ENCODE measurements at places on chromosomes 1 and 21.

DNA sequence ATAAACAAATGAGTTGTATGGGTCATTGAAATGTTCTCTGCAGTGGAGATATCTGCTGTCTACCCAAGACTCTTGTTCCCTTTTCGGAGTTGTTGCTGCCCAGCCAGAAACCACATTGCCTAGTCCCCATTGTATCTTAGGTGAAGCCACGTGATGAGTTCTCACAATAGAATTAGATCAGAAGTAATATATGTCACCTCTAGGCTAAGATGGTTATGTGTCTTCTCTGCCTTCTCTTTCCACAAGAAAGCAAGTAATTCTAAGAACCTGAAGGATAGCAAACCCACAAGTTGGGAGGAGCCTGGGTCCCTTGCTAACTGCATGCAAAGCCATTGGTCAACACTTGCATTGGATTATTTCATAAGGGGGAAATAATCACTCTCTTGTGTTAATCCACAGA is 76.6 kb downstream of the ADCY10 start:
- no peak for DNase-seq

- no peak for DNase-seq
Measured at GRCh38 chr1:36119456-36119855, 5.6 kb downstream of the COL8A2 start.

DNA sequence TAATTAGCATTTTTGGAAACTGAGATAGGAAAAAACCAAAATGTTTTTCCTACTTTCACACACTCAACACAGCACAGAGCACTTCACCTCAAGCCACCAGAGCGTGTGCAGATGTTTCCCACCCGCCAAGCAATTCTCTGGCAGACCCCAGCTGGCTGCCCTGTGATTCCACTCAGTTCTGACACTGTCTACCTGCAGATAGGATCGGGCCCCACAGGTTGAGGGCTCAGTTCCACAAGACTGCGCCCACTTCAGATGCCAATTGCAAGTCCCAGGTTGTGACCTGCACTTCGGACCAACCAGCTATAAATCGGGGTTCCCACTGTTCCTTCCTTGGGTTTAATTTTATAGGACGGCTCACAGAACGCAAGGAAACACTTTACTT is 9.9 kb downstream of the KIAA1614 start:
- no peak for DNase-seq

DNA sequence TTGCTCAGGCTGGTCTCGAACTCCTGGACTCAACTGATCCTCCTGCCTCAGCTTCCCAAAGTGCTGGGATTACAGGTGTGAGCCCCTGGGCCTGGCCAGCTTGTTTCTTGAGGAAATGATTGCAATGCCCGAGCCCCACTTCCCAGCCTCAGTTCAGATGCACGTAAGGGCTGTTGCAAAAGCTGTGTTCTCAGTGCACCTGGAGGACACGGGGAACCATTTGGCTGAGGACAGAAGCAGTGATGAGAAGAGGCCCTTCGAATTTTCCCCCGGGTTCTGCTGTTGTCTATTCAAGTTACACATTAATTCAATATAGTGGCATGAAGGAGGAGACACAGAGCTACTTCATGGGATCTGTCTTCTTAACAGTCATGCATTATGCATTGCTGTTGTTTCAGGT is 78.8 kb upstream of the WDR26 start:
- DNase-seq = no peak

GRCh38 chr1:225814381-225814780 is 4.5 kb downstream of the EPHX1 start:
- DNase-seq = no peak

GRCh38 chr1:153880962-153881361 is 41.8 kb downstream of the GATAD2B start:
- peak; percentile 90 for DNase-seq

- no peak for DNase-seq
Measured at GRCh38 chr21:14239281-14239680, 23.3 kb downstream of the RBM11 start.

DNA sequence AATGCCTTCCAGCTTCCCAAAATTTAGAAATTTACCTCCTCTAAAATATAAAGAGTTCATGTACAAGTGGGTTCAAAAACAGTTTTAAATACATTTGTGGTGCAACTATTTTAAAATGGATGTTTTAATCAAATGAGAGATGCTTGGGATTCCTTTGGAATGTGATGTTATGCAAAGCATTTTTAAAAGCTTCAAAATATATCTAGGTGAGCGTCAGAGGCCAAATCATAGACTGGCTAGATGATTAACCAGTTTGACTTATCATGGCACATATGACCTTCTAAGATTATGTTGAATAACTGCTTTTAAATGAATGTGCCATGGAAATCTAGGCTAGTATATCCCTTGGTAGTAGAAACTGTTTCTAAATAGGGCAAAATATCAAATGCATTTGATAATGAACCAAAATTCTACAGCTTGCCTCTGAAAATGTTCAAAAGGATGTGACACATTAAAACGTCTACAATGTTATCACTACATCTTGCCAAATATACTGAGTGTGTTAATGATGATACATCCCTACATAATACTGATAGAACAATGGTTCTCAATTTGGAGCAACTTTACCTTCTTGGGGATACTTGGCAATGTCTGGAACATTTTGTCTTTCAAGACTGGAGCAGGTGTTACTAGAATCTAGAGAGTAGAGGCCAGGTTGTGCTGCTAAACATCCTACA is 650.9 kb upstream of the ADGRL2 start:
- no peak for DNase-seq

DNA sequence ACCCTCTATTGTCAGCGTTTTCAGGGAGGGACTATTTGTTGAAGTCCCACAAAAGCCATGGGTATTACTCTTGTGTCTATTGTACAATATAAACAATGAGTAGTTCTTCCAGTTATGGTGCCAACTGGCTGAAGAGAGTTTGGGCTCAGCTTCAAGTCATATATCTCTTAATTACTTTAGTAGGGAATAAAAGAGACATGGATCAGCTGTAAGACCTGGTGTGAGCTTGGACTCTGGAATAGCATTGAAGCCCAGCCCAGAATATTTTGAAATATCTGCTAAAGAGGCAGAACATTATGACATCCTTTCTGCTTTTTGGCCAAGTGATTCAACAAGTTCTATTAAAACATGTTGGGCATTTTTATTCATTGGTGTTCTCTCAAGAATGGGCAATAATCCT is 224.9 kb downstream of the BACH1 start:
- DNase-seq = no peak

GRCh38 chr1:245651093-245651492 is 496.3 kb downstream of the KIF26B start:
- DNase-seq = no peak

DNA sequence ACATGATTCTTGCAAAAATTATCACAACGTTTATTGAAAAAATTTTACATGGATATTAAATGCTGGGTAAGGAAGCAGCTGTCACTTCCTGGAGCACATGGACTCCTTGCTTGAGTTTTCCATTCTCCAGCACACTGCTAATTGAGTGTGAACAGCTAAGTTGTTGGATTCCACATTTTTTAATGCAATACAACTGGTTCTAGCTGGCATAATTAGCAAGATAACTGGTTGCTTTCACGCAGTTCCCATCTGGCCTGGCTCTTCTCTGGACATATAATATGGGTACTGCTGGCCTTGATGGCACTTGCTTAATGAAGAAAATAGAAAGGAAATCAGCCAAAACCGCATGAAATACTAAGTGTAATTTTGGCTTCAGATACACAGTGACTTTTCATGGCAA is 26.6 kb downstream of the RGS21 start:
- DNase-seq = no peak

DNA sequence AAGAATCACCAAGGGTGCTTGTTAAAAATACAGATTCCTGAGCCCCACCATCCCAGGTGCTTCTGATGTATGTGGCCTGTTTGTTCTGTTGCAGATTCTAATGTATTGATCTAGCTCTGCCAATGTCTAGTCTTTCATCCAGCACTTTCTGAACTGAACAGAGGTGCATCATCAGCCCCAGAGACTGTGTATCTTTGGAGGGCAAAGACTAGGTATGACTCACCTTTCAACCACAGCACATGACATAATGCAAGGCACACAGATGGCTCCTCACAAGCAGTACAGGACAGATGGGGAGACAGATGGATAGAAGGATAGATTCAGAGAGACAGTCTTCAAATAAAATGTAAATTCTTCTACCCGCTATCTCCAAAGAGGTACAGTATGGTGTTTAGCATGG is 32.3 kb downstream of the CD58 start:
- DNase-seq = peak; percentile 38

DNA sequence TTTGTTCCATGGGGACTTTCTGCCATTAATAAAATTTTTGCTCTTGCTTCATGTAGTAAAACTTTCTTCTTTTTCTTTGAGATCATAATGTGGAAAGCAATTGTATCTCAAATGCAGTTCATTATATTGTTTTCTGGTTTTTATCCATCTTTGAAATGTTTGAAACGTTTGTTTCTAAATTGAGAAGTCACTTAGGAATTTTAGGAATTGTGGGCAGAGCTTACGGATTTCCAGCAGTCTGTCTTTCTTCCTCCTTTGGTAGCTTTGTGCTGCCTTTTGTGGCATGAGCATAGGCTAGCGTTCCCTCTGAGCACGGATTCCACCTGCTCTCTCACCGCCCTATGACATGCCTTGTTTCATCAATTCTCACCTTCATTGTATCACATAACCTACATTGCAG is 2.9 kb upstream of the ST6GALNAC5 start:
- no peak for DNase-seq

DNA sequence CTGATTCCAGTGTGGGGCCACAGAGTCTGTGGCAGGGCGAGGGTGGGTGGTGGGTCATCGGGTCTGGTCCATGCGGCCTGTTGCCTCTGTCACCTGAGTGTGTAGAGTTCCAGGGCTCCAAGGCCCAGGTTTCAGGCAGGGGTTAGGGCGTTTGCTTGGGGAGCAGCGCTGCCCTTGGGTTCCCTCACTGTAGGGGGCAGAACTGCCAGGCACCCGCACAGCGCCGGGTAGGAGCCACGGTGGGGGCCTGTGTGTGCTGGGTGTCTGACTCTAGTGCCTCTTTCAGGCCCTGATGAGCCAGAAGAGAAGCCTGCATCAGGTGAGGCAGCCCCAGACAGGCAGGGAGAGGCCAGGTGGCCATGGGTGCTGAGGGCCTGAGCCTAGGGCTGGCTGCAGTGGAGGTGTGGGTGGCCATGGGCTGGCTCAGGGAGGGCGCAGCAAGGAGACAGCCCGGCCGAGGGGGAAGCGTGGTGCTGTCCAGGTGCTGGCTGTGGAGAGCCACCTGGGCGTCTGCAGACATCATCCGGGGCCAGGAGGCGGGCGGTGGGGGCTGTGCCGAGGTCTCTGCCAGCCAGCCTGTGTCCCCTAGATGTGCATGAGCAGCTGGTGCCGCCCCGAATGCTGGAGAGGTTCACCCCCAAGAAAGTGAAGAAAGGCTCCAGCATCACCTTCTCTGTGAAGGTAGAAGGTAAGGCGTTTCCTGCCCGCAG is 72.3 kb downstream of the TRIM11 start:
- DNase-seq = no peak

- no peak for DNase-seq
Measured at GRCh38 chr1:81590171-81590570, 210.6 kb upstream of the ADGRL2 start.

GRCh38 chr1:101407505-101408211 is 170.8 kb downstream of the S1PR1 start:
- DNase-seq = no peak

DNA sequence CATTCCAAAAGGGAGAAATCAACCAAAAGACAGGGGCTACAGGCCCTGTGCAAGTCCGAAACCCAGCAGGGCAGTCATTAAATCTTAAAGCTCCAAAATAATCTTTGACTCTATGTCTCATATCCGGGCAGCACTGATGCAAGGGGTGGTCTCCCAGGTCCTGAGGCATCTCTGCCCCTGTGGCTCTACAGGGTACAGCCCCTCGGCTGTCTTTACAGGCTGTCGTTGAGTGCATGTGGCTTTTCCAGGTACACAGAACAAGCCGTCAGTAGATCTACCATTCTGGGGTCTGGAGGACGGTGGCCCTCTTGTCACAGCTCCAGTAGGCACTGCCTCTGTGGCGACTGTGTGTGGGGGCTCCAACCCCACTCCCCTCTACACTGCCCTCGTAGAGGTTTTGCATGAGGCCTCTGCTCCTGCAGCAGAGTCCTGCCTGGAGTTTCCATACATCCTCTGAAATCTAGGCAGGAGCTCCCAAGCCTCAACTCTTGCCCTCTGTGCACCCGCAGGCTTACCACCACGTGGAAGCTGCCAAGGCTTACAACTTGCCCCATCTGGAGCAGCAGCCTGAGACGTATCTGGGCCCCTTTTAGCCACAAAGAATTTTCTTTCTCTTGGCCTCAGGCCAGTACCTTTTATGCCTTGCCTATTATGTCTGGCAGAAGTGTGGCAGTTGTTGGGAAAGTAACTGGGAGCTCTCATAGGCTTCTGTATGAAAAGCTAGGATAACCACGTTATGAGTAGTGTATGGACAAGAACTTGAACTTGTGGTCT is 52.5 kb downstream of the POU2F1 start:
- DNase-seq = peak; percentile 83

GRCh38 chr1:186888367-186888766 is 59.6 kb downstream of the PLA2G4A start:
- no peak for DNase-seq

GRCh38 chr1:57157818-57158603 is 192.2 kb upstream of the C8B start:
- DNase-seq = no peak

GRCh38 chr1:161962091-161962887 is 61.4 kb downstream of the OLFML2B start:
- peak; percentile 88 for DNase-seq

DNA sequence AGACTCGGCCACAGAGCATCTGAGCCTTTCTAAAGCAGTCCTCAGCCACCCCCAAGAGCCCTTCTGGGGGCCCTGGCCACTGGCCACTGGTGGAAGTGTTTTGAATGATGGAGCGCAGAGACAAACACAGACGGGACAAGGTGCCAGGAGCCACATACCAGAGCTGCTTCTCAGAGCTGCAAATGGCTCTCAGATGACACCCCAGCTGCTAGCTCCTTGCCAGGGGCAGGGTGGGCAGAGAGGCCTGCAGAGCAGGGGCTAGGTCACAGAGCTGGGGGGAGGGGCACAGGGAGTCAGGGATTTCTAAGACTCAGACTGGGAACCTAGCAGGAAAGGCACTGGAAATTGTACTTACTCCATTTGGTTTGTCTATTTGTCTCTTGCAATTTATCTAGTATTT is 30.4 kb downstream of the KCNN3 start:
- no peak for DNase-seq

DNA sequence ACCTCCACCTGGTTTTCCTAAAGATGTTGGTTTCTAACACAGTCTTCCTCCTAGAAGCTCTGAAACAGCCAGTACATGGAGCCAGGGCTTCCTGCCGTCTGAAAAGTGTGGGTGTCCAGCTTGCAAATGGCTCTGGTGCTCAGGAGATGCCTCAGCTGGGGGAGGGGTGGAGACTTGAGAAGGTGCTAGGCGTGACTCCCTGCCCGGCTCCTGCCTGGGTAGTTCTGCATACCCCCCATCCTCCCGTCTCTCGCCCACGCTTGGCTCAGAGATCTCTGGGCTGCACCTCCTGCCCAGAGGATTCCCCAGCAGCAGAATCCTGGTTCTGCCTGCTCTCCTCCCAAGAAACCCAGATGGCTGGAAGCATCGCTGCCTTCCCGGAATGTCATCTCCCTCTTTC is 16.9 kb downstream of the STUM start:
- no peak for DNase-seq

- DNase-seq = no peak
Measured at GRCh38 chr1:30632481-30632880, 90.9 kb downstream of the MATN1 start.

- DNase-seq = no peak
Measured at GRCh38 chr1:43258370-43258769, 11.4 kb upstream of the TMEM125 start.

- DNase-seq = no peak
Measured at GRCh38 chr1:173005196-173005864, 45.4 kb downstream of the TNFSF18 start.

- DNase-seq = no peak
Measured at GRCh38 chr1:168390271-168390670, 109.6 kb downstream of the TBX19 start.

GRCh38 chr21:45278156-45278911 is 9.4 kb downstream of the POFUT2 start:
- DNase-seq = no peak
